Stimulated activated naive CD8-positive, alpha-beta T cell treated with anti-CD3 and anti-CD28 coated beads, Interleukin-15, amount 100 ng/mL, for 72 hours (primary cell): ENCODE measurements at places on chromosomes 4 and X.

DNA sequence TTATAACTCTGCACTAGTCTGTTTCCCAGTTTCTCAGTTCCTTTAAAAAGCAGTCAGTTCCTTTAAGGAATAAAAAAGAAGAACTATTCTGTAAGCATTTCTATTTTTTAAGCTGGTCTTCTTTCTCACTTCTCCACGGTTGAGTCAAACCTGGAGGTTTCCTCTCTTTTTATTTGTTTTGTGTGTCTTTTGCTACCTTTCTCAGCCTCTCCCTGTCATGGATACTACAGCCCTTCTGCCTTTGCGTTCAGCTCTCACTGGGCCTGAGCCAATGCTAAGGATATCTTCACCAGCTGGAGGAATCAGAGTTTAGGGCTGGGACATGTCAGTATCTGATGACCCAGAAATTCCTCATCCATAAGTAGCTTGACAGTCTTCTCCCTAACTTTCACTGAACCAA is 49.7 kb upstream of the PRKX start:
- no peak for DNase-seq

DNA sequence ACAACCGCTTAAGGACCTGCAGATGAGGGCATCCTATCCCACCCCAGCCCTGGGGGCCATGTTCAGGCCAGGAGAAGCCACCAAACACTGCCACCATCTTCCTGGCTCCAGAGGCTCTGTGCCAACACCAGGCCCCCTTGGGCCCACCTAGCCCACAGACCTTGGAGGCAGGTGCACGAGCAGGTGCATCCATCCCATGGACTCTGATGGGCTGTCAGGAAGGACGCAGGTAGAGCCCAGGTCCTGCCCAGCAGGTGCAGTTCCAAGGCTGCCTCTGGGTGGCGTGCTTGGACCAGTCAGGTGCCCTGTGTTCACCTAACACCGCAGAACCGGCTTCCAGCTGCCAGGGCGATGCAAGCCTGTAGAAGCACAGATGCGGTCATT is 22.8 kb upstream of the PDE6B start:
- DNase-seq, result peak; percentile 75

DNA sequence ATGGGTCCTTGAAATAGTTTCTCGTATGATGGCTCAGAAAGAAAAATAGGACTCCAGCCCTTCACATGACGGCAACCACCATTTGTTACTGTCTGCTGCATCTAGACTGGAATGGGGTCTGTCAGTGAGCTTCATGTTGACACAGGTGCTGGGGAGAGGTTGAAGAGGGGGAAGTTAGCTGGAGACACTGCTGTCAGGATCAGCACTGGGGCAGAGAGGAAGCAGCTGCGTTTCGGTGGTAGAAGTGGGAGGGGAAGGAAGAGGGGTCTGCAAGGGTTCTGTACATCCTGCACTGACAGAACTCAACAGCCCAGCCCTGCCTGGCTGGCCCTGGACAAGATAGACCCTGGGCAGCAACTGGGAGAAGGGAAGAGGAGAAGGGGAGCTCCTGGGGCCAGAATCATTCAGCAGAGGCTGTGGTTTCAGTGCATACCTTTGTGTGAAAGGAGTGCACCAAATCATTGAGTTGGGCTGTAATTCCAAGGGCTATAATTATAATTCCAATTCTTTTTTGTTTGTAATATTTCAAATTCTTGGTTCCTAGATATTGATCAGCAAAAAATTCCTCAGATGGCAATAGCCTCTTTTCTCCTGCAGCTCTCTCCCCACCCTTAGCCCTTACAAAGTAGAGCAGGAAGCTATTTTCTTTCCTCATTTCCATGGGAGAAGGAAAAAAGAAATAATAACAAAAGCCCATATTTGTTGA is 119.4 kb upstream of the C1GALT1C1 start:
- no peak for DNase-seq

DNA sequence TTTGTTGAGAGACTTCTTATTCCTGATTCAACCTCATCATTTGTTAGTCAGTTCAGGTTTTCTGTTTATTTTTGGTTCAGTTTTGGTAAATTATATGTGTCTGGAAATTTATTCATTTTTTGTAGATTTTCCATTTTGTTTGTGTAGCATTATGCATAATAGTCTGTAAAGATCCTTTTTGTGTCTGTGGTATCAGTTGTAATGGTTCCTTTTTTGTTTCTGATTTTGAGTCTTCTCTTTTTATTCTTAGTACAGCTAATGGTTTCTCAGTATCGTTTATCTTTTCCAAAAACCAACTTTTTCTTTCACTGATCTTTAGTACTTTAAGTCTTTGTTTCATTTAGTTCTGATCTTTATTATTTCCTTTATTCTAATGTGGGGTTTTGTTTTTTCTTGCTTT is 61.4 kb downstream of the NWD2 start:
- DNase-seq, result no peak

DNA sequence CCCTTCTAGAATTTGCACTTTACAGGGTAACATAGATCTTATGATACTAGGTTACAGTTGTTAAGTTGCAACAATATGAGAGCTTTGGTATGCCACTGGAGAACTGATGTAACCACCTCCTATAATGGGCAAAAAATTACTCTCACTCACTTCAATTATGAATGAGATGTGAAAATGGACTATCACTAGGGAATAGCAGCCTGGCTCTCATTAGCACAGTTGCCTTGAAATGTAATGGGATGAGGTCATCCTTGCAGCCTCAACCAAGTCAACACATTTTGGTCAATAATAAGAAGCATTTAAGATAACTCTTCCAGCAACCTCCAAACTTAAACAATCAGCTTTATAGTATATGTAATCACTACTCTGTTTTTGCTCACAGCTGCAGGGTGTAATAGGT is 69.4 kb downstream of the TBC1D9 start:
- DNase-seq, result no peak

- no peak for DNase-seq
These were observed 63.7 kb downstream of the LARP7 start for GRCh38 chr4:112700679-112701078.

- DNase-seq, result no peak
These were observed 532.1 kb upstream of the PITX2 start for GRCh38 chr4:111154934-111155333.

GRCh38 chrX:56812515-56813105 is 83.6 kb downstream of the NBDY start:
- DNase-seq, result peak; percentile 29

DNA sequence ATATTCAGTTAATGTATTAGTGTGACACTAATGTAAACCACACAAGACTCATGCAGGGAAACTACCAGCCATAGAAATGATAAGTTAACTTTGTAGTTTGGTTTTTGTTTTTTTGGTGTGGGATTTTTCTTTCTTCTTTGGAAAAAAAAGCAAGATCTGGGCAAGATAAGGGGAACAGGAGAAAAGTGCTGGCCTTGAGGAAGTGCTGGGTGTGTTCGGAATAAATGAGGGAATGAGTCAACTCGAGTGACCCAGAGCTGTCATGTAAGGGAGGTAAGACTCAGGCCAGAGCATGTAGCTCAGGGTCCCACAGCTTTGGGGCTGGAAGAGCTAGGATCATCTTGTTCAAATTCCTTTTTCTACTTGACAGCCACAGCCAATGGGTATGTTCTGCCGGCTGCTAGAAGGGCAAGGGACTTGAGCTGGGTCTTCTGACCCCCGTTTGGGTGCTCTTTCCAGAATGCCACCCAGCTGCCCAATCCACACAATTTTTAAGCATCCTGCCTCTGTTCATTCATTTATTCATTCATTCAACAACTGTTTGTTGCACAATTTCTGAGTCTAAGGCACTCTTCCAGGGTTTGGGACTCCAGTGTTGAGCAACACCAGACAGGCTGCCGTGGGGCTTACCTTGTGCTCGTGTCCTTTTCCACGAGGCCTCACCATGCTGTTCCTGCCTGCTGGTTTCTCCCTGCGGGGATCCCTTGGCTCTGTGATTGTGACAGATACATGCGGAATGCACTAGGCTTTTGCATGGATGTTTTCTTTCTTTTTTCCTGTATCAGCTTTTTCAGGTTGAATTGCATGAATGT is 54.5 kb downstream of the CLDN34 start:
- no peak for DNase-seq

GRCh38 chrX:114332766-114333165 is 251.1 kb upstream of the HTR2C start:
- DNase-seq, result no peak

GRCh38 chrX:46574774-46575381 is 1.3 kb downstream of the CHST7 start:
- peak; percentile 39 for DNase-seq

- DNase-seq, result no peak
These were observed 43.3 kb upstream of the STX18 start for GRCh38 chr4:4585012-4585670.

DNA sequence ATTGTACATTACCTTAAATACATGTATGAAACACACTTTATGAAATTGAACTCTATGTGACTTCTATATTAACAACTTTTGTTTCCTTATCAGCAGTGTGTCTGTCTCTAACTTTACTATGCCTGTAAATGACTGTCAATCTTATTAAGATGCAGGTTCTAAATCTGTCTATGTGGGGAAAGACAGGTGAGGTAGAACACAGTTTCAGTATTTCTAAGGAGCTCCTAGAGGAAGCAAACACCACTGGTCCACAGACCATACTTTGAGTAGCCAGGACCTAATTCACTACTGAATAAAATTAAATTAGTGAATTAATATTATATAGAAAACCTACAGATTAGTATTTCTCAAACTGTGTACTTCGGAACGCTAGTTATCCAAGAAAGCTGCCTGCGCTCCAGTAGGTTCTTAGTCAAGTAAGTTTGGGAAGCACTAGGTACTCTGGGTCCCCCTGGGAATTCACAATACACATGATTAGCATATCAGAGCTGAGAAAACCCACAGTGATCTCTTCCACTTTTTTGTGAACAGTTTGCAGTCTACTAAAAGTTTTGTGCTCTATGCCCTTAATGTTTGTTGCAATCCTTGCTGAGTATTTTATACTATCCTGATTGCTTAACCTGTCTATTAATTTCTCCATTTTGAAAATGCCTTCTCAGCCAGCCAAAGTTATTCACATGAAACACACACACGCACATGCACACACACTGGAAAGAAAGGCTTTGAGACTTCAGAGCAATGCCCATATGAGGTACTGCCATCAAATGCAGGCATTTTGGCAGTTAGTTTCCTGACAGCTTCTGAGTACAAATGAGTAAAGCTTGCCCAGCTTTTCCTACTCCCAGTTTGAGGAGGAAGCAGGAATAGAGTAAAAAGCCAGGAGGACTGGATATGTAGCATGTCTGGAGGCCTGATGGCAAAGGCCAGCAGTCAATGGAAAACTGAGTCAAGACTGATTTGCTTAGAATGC is 133.6 kb upstream of the CPEB2 start:
- no peak for DNase-seq

GRCh38 chrX:24241822-24242648 is 71.8 kb downstream of the SUPT20HL2 start:
- no peak for DNase-seq

GRCh38 chr4:123444290-123444731 is 47.7 kb downstream of the SPRY1 start:
- DNase-seq, result peak; percentile 66

DNA sequence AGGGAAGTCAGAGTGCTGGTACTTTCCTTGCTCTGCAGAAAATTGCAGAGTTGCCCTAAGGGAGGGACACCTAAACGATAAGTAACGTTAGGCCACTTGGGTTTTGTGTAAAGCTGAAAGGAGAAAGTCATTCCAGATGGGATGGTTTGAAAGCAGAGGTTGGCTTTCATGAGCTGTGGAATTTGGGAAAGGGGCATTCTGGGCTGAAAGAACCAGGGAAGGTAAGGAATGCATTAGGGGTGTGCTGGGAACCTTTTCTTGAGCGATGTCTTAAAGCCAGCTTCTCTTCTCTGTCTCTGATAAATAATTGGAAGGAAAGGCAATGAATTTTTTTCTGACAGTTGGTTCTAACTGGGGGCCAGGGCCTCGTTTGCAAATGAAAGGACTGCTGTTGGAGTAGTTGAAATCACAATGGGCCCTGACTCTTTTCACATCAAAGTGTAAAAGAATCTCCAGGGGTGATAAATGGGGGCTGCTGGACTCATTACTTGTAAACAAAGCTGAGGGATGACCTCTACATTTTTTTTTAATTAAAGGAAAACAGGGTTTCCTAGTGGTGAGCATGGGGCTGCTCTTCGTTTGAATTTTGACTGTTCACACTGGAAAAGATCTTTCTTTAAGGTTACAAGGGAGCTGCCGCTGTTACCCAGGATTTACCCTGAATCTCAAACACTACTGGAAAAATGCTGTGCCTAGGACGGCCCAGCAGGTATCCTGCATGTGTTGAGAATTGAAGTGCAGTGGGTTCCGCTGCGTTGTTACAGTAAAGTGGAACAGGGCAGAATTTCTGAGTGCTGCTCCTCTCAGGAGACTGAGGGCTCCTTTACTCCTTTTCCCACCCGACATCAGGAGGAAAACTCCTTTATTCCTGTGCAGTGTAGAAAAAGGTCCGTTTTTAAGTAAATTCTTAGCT is 25.0 kb downstream of the AFF1 start:
- DNase-seq, result no peak

DNA sequence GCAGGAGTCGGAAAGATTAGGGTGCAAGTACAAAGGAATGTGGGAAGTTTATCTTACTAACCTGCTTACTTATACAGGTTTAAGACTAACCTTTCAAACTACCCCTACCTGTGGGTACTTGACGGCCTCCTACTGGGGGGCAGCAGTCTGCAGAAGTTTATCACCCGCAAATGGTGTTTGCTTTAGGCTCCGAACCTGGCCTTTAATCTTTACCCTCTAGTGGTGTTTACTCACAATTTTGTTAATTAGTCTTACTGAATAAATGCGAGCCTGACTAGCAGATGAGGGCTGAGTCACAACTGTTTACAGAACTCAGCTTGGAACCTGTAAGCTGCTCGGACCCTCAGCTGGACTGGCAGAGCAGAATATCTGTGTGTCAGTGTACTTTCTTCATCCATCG is 204.2 kb upstream of the GPRIN3 start:
- no peak for DNase-seq

GRCh38 chr4:140238351-140239056 is 84.5 kb upstream of the MAML3 start:
- DNase-seq, result no peak

DNA sequence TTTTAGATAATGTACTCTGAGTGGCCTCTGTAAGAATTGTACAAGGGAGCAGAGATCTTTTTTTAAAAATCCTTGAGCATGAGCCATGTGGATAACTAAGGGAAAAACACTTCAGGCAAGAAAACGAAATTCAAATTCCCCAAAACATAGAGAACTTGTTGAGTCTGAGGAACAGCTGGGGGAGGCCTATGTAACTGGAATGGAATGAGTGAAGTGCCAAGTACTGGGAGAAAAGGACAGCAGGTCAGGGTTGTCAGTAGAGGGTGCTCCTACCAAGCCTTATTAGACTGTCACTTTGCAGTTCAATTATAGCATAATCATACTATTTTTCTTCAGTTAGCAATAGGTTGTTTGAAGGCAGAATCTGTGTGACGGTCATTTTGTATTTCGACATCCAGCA is 135.1 kb downstream of the ARHGAP6 start:
- no peak for DNase-seq
